Fibroblast of upper back skin (primary cell): ENCODE measurements at places on chromosomes 2 and 18.

GRCh38 chr2:152038441-152038958 lies 60.3 kb downstream of the CACNB4 start:
- DNase-seq: no peak

GRCh38 chr2:199977984-199978415 lies 22.6 kb downstream of the MAIP1 start:
- DNase-seq: peak; percentile 70

DNA sequence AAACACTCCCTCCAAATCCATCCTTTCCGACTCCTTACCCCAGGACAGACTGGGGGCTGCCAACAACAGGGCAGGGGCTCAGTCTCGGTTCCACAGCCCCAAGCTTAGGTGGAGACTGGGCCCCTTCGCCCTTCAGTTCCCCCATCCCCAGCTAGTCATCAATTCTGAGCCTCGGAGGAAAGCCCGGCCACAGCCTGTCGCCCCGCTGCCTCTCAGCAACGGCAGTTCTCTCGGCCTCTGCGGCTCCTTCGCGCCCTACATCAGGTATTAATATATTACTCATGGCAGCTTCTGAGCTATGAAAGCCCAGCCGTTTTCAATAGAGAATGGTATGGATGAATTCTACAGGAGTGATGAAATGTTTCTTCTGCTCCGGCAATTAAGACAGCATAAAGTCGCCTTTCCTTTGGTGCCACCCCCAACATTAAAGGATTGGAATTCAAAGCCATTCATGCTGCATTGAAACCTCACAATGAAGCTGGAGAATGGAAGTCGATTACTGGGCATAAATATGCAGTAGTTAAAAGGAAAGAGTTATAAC lies 2.8 kb downstream of the HDAC4 start:
- peak; percentile 84 for DNase-seq

DNA sequence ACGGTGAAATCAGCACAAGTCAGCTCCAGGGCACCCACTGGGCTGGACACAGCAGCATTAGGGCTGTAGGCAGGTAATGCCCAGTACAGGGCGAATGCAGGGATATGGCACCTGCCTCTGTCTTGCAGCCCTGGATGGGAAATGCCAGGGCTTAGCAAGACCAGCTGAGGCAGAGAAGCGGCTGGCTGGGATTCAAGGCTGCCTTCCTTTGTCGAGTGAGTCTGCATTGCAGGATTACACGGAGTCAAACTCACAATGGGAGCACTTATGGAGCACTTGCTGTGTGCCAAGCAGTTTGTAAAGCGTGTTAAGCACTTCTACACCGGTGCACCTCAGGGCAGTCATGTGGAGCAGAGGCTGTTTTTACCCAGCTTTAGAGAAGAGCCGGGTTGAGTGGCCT lies 87.3 kb upstream of the HDAC4 start:
- DNase-seq: no peak

DNA sequence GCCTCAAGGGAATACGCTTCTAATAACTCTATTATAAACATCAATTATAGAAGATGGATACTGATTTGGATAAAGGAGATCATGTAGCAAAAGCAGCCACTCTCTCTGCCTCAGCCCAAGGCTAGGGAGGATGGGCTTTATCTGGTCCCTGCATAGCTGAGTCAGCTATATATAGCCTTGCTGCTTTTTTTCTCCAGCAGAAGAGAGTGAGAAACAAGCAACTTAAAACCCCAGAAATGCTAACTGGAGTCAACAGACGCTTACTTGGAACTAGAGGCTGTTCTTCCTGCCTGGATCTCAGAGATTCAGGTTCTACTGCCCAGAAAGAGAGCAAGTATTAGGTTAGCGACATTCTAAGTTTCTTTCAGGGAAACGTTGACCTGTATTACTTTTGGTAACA lies 426.7 kb upstream of the KLHL29 start:
- no peak for DNase-seq

DNA sequence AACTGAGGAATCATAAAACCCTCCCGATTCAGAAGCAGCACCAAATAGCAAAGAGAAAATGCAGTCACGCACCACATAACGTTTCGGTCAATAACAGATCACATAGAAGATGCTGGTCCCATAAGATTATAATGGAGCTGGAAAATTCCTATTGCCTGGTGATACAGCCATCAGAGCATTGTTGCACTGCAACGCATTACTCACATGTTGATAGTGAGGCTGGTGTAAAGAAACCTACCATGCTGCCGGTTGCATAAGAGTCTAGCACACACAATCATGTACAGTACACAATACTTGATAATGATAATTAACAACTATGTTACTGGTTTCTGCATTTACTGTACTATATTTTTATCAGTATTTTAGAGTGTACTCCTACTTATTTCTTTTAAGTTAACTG lies 32.5 kb downstream of the RNF152 start:
- no peak for DNase-seq

- peak; percentile 62 for DNase-seq
Observed at GRCh38 chr2:240250985-240251847, 110.8 kb upstream of the OTOS start.

- DNase-seq: no peak
Observed at GRCh38 chr2:118837621-118838020, 9.8 kb downstream of the EN1 start.

DNA sequence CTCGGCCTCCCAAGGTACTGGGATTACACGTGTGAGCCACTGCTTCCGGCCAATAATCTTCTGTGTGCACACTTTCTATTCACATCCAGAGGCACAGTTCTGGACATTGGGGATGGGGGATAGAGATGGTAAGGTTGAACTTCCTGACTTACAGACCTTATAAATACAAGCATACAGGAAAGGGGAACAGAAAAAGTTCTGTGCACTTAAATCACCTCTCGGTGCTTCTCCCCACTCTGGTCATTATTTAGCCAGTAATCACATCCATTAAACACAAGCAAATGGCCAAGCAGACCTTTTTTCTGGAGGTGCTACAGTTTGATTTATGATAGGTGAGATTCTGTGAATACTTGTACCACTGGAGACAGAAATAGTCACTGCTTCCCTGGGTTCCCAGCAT lies 110.6 kb downstream of the CRIM1 start:
- DNase-seq: no peak

- DNase-seq: no peak
Observed at GRCh38 chr2:95034818-95035217, 9.3 kb downstream of the MAL start.

GRCh38 chr2:18096836-18097405 lies 218.5 kb downstream of the KCNS3 start:
- DNase-seq: no peak

DNA sequence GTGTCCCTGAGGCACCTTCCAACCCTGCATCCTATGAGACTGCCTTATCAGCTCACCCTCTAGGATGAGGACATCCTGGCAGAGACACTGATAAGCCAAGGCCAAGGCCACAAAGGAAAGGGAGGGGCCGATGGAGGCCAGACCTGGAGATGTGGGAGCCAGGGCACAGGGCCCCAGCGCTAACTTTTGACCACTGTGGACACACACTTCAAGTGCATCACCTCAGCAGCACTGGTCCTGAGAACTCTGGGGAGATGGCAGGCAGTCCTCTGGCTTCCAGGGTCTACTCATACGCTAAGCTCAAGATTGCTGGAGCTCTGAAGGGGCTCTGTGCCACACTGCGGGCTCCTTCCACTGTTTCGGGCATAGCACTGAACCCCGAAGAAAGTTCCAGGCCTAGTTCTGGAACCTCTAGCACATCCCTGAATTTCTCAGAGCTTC lies 100.2 kb upstream of the ID2 start:
- no peak for DNase-seq

DNA sequence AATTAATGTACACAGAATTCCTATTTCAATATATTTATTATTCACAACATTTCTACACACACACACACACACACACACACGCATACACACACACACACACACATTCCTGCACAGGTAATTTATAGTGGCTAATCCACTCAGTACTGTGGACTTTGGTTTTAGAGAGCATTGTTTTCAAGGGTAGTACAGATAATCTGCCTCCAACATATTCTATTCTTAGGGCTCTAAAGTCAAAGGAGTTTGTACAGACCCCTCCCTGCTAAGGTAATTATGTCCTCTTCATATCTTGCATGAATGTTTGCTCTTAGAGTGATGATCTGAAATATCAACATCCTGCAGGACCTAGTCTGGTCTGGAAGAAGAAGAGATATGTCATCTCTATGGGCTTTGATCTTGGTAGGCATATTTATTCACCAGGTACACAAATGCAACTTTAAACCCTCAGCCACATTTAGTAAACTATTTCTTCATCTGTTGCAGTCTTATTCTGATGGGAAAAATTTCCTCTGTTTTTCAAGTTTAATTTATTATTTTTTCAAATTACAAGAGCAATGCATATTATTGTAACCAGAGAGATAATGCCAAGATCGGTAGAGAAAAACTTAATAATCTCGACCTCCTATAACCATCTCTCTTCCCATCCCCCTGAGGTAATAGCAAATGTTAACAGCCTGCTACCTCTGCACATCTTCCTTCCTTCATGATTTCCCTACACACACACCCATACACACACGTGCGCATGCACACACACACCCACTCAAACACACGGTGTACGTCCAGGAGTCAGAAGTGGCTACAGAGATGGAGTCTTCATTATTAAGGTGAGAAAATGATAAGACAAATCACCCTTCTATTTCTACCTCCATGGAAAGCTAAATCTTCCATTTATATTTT lies 18.3 kb upstream of the POLE4 start:
- no peak for DNase-seq

GRCh38 chr2:189426886-189427285 lies 14.4 kb upstream of the WDR75 start:
- DNase-seq: no peak

GRCh38 chr2:59568461-59568860 lies 985.0 kb downstream of the BCL11A start:
- no peak for DNase-seq

- DNase-seq: no peak
Observed at GRCh38 chr2:124566518-124566970, 541.5 kb downstream of the CNTNAP5 start.

- DNase-seq: no peak
Observed at GRCh38 chr2:70930371-70931329, 5.0 kb upstream of the ATP6V1B1 start.

DNA sequence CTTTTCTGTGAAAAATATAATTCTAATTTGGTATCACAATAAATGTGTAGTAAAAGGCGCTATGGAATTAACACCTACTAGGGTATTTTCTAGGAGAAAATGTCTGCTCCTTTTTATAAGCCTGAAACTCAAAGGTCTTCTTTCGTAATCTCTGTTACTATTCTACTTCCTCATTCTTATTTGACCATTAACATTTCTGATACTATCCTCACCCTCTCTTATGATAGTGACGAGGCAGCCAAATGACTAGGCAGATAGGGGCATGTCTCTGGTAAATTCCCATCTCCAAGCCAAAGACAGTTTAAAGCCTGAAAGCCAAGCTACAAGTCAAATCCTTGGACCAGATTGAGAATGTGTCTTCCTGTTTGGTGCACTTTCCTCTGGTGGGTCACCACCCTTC lies 251.7 kb downstream of the LRRTM4 start:
- DNase-seq: no peak

DNA sequence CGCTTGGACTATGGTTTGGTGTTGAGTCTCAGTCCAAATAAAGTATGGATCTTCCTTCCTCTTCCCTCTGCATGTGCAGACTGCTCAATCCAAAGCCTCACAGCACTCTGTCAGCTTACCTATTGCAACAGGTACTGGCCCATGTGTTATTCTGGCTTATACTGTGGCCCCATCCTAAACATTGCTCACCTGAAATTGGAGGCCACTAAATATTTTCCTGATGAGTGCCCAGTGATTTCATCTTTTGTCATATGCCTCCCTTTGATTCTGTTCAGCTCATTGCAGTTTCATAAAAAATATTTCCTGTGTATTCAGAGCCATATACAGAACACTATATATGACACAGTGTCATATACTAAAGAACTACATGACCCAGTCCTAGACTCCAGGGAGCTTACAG lies 86.3 kb upstream of the FAM136A start:
- no peak for DNase-seq
